Foreskin keratinocyte (primary cell): ENCODE measurements at places on chromosomes 5 and 9.

- peak; percentile 8 for DNase-seq
These were observed 62.7 kb upstream of the ZNF354A start for GRCh38 chr5:178793151-178793550.

DNA sequence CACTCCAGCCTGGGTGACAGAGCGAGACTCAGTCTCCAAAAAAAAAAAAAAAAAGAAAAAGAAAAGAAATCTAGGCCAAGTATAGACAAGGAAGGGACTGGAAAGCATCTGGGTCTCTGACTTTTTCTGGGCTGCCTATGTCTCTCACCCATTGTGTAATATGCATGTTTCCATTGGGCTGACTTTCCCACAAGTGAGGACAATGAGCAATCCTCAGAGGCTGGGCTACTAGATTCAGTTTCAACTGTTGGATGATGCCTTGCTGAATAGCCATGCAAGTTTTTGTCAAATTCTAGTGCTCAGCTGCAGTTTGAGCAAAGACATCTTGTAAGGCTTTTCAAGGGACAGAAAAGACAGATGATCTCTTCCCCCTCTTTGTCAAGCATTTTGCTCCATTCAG, 82.1 kb downstream of the PHAX start:
- DNase-seq, result no peak

DNA sequence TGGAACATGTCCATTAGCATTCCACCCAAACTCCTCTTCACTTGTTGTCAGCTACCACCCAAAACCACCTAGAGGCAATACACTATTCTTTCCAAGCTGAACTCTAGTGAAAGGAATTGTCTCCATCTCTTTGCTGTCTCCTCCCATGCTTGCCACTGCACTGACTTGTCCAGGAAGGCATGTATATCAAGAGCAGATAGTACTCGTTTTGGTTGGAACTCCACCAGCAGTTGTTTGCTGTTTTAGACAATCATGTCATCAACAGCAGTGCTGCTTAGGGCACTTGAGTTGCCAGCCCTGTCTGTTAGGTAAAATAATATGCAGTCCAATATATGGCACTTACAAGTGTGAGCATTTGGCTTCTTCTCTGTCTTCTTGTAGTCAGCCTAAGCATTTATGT, 80.0 kb upstream of the SAP30L start:
- DNase-seq, result peak; percentile 55

- DNase-seq, result no peak
These were observed 241.1 kb downstream of the TLR4 start for GRCh38 chr9:117945286-117945685.

DNA sequence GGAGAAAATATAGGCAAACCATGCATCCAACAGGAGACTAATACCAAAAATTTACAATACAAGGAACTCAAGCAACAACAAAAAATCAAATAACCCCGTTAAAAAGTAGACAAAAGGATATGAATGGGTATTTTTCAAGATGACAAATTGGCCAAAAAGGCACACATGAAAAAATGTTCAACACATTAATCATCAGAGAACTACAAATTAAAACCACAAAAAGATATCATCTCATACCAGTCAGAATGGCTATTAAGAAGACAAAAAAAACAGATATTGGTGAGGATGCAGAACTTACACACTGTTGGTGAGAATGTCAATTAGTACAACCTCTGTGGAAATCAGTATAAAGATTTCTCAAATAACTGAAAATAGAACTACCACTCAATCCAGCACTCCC, 35.0 kb downstream of the TEX10 start:
- DNase-seq, result peak; percentile 55

- peak; percentile 78 for DNase-seq
These were observed 18.3 kb downstream of the FAT2 start for GRCh38 chr5:151572657-151573368.

- DNase-seq, result no peak
These were observed 121.6 kb upstream of the DPYSL3 start for GRCh38 chr5:147631428-147632003.

GRCh38 chr5:158521995-158522394, 577.7 kb downstream of the EBF1 start:
- DNase-seq, result no peak

DNA sequence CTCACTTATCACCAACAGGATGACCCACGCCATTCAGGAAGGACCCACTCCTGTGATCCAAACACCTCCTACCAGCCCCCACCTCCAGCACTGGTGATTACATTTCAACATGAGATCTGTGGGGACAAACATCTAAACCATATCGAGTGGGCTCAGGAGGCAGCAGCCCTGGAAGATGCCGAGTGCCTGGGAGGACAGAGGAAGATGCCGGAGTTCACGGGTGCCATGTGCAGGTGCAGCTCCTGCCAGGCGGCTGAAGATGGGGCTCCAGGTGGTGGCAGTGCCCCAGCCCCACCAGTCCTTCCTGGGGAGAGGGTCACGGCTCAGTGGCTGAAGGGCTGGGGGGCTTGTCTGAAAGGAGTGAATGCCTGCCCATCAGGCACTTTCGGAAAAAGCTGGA, 6.1 kb upstream of the CEP72 start:
- no peak for DNase-seq

DNA sequence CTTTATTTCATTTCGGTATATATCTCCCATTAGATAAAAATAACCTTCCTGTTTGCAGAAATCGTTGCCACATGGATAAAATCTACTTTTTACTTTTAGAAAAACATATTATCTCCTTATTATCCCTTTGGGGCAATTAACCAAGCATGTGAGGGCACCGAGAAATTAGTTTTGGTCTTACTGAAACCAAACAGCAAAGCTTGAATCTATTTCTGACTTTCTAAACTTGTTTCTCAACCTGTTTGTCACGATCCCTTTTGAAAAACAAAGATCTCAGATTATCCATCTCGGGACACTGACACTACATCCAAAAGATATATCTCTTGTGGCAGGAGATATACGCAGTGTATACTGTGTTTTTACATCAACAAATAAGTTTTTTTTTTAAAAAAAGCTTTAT, 2.3 kb downstream of the TUT7 start:
- no peak for DNase-seq

GRCh38 chr9:130681769-130682420, 11.7 kb upstream of the EXOSC2 start:
- no peak for DNase-seq

DNA sequence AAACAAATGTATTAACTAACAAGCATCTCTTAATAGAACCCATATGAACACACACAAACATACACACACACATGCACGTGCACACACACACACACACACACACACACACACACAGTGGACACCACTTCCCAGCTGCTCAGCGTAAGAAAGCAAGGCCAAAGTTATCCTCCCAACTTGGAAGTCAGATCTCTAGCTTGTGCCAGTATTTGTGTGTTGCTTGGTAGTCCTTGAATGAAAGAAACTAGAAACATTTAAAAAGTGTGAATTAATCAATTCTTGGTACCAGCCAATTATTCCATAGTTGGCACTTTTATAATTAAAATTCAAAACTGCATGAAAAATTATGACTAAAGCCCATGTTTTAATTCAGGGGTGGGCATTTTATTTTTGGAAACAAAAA, 178.1 kb downstream of the TMEM161B start:
- DNase-seq, result no peak

DNA sequence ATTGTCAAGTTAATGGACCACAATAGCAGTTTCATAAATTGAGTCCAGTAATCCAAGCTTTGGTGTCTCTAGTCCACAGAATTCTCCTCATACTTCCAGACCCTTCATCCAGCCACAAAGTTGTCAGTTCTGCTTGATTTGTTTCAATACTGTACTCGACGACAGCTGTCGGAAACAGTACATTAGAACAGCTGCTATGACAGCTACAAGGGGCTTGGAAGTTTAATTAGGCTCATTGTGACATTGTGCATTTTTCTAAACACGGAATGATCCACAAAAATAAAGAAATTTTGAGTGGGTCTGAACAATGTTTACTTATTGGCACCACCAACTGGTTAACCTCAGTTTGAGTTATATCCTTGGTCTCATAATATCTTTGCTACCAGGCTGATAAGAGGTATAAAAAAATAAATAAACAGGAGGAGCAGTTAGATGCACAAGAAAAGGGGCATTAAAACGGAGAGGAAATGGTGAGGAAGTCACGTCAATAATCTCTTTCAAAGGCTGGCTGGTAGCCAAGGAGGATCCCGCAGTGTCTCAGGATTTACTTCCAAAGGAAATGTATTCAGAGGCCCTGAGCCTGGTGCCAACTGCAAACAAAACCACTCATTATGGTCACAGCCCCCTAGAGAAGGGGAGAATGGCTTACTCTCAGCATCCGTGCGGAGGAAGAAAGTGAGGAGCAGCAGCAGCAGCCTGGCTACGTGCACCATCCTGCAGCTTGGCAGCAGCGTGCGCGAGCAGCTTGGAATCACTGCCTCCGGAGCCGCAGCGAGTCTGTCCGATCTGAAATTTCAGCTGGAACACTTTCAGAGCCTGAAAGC, 933.8 kb upstream of the DMAC1 start:
- no peak for DNase-seq

DNA sequence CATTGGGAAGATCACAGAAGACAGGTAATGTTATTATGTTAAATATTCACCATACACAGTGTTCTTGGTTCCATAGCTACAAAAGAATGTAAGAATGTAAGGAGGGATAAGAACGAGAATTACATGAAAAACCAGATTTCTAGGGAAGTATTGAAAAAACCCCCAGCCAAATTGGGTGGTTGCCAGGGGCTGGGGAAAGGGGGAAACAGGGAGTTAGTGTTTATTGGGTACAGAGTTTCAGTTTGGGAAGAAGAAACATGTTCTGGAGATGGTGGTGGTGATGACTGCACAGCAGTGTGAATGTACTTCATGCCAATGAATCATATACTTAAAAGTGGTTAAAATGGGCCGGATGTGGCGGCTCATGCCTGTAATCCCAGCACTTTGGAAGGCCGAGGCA, 40.3 kb downstream of the GLRX start:
- no peak for DNase-seq

GRCh38 chr5:127518319-127518621, 830 bp downstream of the PRRC1 start:
- DNase-seq, result no peak

DNA sequence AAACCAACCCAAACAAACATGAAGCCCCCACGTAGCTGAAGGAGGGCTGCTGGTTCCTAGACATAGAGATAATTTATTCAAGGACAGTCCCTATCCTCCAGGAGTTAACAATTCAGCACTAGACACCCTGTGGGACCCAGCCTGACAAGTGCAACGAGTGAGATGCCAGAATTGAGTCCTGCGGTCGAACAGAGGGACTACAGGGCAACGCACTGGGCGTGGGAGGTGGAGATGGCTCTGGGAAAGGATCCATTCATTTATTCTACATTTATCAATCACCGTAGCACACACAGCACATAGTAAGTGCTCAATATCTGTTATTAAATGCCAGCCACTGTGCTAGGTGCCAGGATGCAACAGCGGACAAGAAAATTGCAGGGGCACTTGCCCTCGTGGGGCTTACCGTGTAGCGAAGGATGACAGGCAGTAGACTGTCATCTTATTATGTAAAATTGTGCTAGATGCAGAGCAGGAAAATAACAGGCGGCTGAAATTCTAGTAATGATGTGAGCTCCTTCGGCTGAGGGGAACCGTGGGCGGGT, 855 bp upstream of the ARHGAP26 start:
- no peak for DNase-seq

- peak; percentile 65 for DNase-seq
These were observed 6.8 kb upstream of the CLINT1 start for GRCh38 chr5:157865781-157866180.

DNA sequence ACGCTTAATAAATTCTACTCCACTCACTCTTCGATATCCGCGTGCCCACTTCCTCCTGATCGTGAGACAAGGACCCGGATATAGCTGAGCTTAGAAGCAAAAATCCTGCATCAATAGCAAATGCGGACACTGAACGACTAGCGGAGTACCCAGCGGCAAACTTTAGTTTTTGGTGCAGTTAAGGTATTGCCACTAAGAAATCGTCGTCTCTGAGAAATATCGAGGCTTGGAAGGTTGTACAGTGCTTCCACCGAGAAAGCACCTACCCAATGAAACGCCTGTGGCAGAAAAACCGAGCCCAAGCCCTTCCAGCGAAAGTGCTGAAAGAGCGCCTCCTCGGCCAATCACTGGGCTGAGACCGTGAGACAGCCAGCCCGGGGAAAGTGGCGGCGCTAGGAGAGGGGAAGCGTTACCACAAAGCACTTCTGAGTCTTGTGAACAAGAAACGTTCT, 32.2 kb downstream of the ANXA2R start:
- DNase-seq, result peak; percentile 86
